HCT116 (cell line): ENCODE measurements at places on chromosomes 2 and 18.

GRCh38 chr2:886072-887022 lies 64.3 kb upstream of the SNTG2 start:
- no peak for DNase-seq

- DNase-seq, result no peak
These were observed 39.8 kb upstream of the TNFRSF11A start for GRCh38 chr18:62285281-62285680.

DNA sequence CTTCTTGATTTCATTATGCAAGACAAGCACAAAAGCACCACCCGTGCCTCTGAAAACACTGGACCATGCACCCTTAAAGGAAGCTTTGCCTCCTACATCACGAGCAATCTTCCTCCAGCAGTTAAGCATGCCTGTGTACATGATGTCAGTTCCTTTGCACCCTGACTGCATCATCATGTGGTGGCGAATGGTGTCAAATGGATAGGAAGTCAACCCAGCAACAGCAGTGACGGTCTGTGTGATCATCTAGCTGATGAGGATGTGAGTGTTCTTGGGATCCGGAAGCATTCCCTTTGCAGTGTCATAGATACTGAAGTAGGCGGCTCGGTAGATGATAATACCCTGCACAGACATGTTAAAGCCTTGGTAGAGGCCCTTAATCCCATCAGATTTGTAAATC lies 240.7 kb upstream of the FAM98A start:
- no peak for DNase-seq

DNA sequence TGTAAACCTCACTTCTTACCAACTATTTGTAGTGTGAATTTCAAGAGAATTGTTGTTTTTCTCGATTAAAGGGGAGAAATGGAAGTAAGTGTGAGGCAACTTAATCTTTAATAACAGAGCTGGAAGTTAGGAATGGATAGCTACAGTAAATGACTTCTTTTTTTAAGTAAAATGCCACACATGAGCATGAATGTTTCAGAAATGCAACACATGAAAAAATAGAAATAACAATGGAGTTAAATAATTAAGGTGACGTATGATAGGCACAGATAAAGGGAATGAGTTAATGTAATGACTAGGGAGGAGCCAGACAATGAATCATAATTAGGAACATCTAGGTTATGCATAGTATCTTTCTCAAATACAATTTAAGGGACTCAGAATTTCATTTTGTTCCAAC lies 3.4 kb downstream of the REL start:
- DNase-seq, result no peak

DNA sequence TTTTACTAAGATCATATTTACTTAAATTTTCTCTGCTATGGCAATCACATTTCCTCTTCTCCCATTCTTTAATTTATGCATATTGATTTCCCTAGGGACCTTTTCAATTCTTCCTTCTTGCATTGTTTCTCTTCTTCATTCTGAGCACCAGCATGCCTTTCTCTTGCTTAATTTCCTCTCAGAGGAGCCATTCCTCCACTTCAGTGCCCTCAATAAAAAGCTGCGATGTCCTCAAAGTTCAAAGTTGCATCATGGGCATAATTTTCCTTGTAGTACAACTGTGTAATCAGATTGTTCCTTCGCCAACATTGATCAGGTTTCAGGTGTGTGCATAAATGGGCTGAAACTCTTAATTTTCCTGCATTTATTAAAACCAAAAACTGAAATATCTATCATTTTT lies 21.8 kb upstream of the CD226 start:
- no peak for DNase-seq

DNA sequence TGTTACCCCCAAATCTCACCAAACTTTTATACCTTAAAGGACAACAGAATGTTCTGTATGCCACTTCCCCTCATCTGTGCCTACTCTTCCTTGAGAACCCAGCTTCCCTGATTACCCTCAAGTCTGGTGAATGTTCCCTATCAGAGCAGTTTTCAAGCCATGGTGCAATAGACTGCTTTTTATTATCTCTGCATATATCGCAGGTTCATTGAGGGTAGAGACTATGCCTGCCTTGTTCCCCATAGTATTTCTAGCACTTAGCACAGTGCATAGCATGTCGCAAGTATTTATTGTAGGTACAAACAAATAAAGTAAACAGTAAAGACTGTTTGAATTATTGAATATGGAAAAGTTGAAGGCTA lies 146.6 kb downstream of the HAUS1 start:
- no peak for DNase-seq

GRCh38 chr2:164127971-164128527 lies 392.2 kb upstream of the FIGN start:
- no peak for DNase-seq

DNA sequence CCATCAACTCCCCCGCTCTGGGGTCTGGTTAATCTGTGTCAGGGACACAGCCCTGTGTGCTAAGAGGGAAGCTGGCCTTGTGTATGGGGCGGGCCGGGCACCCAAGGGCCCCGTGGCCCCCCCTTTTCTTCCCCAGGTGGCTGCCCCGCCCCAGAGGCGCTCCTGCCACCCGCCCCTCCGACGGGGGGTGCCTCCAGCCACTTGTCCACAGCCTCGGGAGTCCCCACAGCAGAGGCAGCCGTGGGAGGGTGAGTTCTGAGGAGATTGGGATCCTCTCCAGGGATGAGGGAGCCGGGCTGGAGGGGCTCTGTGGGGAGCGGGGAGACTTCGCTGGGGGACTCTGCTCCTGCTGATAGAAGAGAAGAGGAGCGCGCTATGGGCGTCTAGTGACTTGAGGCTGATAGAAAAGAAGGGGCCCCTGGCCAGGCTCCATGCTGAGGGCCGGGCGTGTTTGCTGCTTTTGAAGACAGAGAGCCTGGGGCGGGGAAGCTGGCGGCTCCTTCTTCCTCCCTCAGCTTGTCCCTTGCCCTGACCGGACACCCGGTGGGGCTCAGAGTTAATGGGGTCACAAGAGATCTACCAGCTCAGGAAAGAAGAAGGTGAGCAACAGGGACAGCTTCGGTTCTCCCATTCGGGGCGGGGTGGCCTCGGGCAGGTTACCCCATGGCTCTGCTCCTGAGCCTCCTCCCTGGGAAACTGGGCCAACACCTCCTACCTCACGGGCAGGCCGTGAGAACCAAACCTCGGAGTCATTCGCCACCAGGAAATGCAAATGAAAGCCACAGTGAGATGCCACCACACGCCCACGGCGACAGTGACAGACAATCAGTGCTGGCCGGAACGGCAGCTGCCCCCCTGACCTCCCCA lies 89.4 kb upstream of the TAF1B start:
- DNase-seq, result no peak

- DNase-seq, result no peak
These were observed 90.6 kb downstream of the VRK2 start for GRCh38 chr2:58137221-58137620.

DNA sequence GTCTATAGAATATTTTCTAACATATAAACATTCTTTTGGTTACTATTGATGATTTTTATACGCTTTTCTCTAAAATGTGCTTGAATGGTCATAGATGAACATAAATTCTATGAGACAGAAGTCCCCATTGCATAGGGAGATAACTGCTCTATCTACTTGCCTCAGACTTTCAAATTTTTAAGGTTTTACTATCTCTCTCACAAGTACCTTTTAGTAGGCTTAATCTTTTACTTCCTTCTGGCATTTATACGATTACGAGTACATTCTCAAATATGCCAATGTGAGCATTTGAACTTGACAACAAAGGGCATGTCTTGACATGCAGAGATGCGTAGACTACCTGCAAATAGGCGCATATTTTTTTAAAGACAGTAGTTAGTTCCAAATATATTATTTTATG lies 935.9 kb upstream of the LRATD1 start:
- no peak for DNase-seq

GRCh38 chr2:8564475-8564874 lies 117.4 kb upstream of the ID2 start:
- DNase-seq, result no peak

GRCh38 chr2:104433657-104434056 lies 420.3 kb upstream of the POU3F3 start:
- DNase-seq, result no peak

DNA sequence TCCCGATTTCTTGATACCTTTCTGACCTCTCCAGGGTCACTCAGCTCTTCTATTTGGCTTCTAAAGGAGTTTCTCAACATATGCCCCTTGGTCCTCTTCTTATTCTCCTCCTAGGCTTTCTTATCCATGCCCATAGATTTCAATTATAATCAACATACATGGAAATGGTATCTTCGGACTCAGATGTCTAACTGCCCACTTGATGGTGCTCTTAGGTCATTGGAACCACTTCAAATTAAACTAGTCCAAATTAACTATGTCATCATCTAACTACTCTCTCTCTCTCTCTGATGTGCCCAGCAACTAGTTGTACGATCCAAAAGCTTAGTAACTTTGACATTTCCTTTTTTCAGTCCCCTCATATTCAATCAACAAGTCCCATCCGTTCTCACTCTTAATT lies 43.2 kb upstream of the GPR75 start:
- DNase-seq, result no peak

GRCh38 chr2:183125659-183126341 lies 1.6 kb downstream of the NUP35 start:
- DNase-seq, result no peak

- no peak for DNase-seq
These were observed 2.2 kb upstream of the UGT1A6 start for GRCh38 chr2:233690444-233690843.

DNA sequence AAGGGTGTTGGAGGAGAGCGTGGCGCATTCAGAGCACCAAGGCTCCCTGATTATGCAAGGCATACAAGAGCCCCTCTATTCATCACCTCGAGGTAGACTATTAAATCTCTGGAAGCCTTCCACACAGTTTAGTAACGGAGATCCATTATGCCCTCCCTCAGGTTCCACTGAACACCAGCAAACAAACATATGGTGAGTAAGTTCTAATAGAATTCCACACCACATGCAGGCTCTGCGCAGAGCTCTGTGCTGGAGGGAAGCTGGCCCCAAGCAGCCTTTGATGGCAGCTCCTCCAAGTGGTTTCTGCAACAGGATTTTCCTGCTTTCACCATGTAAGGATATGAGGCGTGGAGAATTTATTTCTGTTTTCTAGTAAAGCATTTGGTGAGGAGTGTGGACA lies 238.6 kb downstream of the C1D start:
- DNase-seq, result no peak

DNA sequence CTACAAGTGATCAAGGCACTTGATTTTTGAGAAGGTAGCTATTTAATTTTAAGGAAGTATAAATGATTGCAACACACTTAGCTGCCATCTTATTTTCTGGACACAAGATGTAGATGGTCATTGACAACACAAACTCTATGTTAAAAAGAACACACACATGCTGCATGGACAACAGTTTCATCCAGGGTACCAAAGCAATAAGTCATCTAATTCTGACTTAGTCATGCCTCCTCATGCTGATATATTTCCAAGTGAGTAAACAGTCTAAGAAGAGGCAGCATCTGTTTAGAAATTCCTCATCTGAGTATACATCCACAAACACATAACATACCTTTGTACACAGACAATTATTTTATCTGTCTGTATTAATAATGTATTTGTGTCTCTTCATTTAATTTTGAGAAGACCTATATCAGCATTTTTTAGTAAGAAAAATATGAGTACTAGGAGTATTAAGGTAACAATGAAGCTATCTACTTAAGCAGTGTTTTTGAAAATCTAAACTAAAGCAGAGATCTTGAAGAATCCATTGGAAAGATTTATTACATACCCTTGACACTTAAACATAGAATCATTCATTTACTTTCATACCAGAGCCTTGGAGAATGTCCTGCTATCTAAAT lies 84.9 kb downstream of the SCN1A start:
- no peak for DNase-seq

GRCh38 chr18:55509631-55510324 lies 78.2 kb downstream of the TCF4 start:
- DNase-seq, result no peak

GRCh38 chr2:166341426-166341825 lies 34.3 kb downstream of the SCN9A start:
- DNase-seq, result no peak

- DNase-seq, result no peak
These were observed 392.8 kb upstream of the ACVR2A start for GRCh38 chr2:147451902-147452515.

GRCh38 chr2:178700136-178700535 lies 107.1 kb downstream of the TTN start:
- no peak for DNase-seq
